ENCODE measurements at places on chromosomes 6 and 20.
A peak's percentile ranks its signal among the peaks of the same experiment; 100 is the strongest.

DNA sequence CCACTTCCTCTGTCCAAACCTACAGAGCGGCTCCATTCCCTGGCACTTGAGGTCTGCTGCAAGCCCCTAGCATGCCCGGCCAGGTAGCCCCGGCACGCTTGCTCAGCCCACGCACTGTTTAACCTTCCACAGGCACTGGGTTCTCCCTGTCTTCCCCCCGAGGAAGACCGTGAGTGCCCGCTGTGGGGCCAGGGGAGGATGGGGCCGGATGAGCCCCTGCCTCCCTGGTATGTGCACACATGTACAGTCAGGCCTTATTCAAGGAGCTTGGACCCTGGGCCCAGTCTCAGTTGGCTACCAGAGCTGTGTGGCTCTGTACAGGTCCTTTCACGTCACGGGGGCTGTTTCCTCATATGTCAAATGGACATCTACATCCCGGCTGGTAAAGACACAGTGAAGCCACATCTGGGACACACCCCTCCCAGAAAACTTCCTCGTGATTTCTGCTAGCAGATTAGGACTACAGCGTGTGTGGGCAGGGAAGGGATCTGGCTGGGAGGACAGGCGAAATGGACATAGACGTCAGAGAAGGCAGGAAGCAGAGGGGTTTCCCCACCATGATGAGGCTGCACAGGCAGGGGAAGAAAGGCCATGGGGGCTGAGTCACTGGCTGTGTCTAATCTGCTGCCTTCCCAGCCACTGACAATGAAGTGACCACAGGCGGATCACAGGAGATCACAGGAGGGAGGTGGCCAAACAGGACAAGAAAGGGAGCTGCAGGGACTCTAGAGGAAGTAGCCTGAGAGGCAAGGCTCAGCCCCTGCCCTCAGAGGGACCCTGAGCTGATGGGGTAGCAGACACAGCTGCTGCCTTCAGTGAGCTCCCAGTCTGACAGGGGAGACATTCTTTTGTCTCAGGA, 62.9 kb downstream of the MRPL14 start:
- no peak for DNase-seq

DNA sequence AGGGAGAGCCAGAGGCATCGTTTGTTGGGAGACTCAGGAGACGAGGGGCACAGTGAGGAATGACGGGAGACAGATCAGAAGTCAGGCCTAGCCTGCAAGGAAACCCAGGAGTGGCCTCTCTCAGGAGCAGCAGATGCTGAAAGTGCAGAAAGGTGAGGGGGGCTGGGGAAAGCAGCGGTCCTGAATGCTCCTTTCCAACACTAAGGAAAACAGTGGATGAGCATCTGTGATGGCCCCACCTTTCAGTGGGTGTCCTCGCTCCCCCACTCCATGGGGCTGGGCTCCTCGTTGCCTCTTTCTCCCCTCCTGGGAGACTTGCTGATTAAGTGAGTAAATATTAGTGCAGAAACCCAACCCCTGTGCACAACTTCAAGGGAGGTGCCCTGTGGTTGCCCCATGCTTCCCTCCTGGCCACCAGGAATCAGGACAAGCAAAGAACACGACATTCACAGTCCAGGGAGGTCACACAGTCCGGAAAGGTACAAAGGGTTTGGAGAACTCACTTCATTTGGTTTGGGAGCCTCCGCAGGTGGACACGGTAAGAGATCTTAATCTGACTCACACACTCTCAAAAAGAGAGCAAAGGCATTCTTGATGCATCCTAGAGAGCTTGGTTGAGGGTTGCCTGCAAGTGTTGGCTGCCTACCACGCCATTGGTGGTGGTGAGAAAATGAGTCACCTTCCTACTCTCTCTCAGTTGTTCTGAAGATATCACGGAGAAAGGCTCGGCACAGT, 9.7 kb upstream of the BPIFB1 start:
- DNase-seq: no peak

GRCh38 chr6:31114970-31115849, 610 bp downstream of the PSORS1C1 start:
- DNase-seq: no peak

DNA sequence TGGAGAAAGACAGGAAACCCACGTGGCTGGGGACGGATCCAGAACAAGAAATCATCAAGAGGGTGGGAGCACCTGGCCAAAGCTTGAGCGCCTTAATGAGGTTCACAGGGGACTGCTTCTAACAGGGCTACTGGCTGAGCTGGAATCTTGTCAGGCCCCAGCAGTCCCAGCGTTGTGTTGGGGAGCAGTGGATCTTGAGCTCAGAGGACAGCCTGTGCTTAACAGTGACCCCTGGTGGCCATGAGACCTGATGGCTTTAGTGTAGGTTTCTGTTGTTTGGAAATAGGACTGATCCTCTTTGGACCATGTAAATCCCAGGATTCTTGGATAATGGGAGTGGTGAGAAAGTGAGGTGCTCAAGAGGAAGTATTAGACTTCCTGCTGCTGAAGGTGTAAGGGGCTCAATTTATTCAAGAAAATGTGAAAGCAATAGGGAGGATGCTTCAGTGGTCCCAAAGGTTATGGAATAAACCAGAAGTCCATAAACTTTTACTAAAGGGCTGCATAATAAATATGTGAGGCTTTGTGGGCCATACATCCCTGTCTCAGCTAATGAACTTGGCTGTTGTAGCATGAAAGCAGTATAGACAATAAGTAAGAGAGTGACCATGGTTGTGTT, 216.2 kb downstream of the NFATC2 start:
- DNase-seq: peak; percentile 64

DNA sequence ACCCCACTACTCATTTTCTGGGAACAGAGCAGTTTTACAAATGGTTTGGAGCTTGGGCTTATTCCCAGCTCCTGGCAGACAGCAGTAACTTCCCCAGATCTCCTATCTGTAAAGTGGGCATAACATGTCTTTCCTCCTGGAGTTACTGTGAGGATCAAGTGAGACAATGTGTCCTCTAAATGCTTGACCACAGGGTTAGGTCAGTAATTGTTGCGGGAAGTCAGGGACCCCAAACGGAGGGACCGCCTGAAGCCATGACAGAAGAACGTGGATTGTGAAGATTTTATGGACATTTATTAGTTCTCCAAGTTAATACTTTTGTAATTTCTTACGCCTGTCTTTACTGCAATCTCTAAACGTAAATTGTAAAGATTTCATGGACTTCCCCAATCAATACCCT, 15.3 kb upstream of the ZNFX1 start:
- DNase-seq: no peak

DNA sequence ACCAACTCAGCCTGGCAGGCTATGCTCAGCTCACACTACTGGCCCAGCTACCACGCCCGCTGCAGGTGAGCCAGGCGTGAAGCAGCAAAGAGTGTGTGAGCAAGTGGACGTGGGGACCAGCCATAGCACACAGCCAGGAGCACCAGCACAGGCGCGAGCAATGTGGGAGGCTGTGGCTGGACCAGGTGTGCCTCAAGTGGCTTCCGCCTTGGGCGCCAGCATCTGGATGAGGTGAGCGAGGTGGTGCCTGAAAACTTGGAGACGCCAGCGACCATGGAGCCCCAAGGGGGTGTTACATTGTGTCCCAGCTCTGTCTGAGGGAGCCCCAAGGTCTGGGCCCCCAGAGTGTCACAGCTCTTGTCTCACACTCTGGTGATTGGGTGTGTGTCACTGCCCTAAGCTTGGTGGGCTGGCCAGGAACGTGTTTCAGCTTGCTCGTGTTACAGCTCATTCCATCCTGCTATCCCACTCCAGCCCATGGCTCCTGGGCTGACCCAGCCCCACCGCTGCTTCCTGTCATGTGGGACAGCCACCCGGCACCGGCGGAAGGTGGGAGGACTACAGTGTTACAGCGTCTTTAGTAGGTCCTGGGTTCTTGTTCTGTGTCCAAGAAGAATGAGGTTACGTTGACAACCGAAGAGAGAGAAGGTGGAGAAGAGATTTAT, 508.0 kb upstream of the MMS22L start:
- DNase-seq: no peak

DNA sequence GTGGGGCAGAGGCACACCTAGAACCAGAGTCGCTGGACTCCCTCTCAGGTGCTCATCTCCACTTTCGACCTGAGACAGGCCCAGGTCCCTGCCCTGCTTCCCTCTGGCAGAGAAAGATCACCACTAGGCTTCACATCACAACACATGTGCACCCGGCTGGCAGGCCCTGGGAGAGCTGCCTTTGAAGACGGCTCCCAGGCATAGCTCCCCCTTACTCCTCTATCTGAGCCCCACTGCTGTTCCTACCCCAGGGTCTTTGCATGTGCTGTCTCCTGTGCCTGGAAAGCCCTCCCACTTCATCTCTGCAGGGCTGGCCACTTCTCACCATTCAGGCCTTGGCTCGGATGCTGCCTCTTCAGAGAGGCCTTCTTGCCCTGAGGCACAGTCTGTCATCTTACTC, 89.2 kb downstream of the NOL4L start:
- DNase-seq: no peak

GRCh38 chr6:125002406-125002741, 40.1 kb downstream of the RNF217 start:
- no peak for DNase-seq

DNA sequence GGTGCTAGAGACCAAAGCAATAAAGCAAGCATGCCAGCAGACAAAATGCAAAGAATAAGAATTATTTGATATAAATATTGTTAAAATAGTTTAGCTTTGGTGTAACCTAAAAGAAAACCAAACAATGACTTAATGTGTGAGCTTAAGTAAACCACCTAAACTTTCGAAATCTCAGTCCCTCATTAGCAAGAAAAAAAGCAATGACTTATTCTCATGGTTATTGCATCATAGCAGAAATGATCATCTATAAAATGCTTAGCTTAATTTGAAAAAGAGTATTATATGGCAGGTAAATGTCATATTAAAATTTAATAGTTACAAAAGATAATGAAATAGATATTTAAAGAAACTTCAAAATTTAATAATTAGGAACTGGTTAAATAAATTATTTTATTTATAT, 1395.7 kb upstream of the EYS start:
- no peak for DNase-seq

GRCh38 chr6:111361648-111362047, 121.4 kb downstream of the REV3L start:
- peak; percentile 18 for DNase-seq

DNA sequence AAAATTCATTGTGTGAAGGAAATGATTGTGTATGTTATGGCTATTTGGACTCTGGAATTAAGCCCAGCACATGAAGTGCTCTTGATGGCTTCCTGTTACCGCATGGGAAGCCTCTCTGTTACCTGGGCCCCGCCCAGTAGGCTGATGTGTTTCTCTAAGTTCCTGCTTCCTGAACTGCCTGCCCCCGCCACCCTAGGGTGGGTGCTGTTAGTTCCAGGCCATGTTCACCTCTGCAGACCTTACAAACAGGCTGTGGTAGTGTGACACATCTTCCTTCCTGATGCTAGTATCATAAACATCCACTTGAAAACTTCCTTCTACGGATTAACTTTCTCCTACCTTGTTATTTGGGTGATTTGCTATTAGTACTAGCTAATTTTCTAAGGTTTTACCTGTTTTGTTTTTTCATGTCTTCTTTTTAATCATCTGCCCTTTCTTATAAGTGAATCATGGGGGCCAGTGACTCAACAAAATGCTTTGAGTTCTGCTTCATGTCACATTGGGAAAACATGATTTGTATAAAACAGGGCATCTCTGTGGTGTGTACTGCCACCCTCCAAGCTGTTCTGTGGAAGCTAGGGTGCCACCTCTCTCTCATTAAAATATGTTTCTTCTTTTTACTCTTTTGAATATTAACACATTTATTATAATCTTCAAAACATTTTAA, 40.6 kb downstream of the SH3BGRL2 start:
- no peak for DNase-seq

DNA sequence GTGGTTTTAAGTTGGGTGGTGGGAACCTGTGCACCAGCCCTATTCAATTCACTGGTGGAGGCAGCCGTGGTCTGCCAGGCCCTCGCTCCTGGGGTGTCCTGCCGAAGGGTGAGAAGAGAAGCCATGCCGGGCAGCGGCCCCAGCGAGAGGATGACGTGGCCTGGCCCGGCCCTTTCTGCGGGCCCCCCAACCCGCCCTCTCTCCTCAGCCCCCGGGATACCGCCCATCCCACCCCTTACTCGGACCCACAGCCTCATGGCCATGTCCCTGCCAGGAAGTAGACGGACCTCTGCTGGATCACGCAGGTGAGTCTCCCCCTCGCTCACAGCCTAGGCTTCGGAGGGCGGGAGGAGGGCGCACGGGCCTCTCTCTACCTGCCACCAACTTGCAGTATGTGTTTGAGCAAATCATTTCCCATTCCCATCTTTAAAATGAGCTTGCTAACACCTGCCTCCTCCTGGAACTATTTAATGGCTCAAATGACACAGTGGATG, 30.1 kb downstream of the SNPH start:
- DNase-seq: no peak

GRCh38 chr6:68238097-68238601, 396.9 kb upstream of the ADGRB3 start:
- no peak for DNase-seq

GRCh38 chr6:83514466-83514865, 2.1 kb downstream of the PRSS35 start:
- no peak for DNase-seq

All from HuH-7.5 (cell line).